ENCODE measurements at places on chromosomes 13 and 19.
A peak's percentile ranks its signal among the peaks of the same experiment; 100 is the strongest.

- DNase-seq: no peak
These were observed 6.8 kb downstream of the TLE6 start for GRCh38 chr19:2984215-2984528.

GRCh38 chr19:49889038-49889686 is 7.5 kb downstream of the IL4I1 start:
- peak; percentile 24 for DNase-seq

- DNase-seq: no peak
These were observed 97.0 kb upstream of the MBNL2 start for GRCh38 chr13:97124915-97125809.

- peak; percentile 86 for DNase-seq
These were observed 5.1 kb upstream of the SPACA6 start for GRCh38 chr19:51687791-51688670.

DNA sequence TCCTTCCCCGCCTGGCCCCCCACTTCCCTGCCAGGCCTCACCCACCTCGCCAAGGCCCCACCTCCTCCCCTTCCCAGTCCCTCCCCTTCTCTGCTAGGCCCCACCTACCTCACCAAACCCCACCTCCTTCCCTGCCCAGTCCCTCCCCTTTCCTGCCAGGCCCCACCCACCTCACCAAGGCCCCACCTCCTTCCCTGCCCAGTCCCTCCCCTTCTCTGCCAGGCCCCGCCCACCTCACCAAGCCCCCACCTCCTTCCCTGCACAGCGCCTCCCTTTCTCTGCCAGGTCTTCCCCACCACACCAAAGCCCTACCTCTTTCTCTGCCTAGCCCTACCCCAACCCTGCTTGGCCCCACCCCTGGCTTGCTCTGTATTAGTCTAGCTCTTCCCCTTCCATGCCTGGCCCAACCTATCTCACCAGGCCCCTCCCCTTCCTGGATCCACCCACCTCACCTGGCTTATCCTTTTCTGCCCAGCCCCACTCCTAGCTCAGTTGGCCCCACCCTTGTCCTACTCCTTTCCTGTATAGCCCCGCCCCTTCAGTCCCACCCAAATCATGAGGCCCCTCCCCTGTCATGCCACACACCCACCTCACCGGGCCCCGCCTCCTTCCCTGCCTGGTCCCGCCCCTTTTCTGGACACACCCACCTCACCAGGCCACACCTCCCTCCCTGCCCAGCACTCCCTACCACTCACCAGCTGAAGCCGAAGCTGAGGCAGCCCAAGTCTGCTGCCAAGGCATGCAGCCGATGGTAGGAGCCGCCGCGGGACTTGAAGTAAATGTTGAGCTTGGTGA is 16.2 kb downstream of the CERS1 start:
- no peak for DNase-seq

DNA sequence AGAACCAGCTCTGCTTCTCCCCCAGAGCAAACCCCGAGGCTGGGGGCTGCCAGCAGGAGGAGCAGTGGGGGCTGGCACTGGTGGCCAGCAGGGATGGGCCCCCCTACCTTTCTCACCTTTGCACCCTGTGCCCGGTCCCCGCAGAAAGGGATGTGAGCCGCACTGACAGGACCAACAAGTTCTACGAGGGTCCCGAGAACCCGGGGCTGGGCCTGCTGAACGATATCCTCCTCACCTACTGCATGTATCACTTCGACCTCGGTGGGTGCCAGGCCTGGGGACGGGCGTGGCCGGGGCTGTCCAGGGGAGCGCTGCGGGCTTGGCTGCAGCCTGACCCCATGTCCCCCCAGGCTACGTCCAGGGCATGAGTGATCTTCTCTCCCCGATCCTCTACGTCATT is 6.6 kb downstream of the TBC1D17 start:
- DNase-seq: no peak

- DNase-seq: no peak
These were observed 24.3 kb downstream of the GNG7 start for GRCh38 chr19:2678044-2678671.

DNA sequence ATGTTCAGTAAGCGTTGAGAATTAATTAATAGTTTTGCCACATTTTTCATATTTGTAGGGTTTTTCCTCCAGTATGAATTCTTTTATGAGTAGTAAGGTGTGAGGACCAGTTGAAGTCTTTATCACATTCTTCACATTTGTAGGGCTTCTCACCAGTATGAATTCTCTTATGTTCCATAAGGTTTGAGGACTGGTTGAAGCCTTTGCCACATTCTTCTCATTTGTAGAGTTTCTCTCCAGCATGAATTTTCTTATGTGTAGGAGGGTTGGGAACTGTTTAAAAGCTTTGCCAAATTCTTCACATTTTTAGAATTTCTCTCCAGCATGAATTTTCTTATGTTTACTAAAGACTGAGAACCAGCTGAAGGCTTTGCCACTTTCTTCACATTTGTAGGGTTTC is 40.3 kb downstream of the ZNF208 start:
- DNase-seq: no peak

GRCh38 chr19:44746946-44747738 is 1.4 kb upstream of the BCL3 start:
- peak; percentile 96 for DNase-seq

DNA sequence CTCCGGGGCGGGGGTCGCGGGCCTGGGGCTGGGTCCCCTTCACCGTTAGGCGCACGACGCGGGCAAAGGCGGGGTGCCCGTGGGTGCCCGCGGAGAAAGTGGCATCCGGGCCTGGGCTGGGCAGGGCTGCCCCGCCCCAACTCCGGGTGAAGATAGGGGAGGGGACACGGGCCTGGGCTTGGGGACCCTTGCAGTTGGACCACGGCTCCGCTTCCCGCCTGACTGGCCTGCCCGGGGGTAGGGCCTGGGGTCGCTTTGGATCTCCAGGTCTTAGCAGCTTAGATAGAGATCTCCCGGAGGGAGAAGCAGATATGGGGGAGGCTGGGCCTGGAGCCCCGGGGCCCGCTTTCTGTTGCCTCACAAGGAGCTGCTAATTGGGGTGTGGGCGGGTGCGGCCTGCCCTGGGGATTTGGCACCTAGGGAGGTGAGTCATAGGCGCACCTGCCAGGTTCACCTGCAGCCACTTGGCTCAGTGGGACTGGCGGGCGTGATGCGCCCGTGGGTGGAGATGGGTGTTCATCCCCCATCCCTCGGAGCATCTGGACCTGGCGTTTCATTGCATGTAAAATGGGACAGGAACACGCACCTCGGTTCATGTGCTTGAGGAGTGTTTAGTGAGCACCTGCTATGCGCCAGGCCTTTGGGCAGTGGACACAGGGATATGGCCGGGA is 585 bp downstream of the MAP1S start:
- DNase-seq: no peak

DNA sequence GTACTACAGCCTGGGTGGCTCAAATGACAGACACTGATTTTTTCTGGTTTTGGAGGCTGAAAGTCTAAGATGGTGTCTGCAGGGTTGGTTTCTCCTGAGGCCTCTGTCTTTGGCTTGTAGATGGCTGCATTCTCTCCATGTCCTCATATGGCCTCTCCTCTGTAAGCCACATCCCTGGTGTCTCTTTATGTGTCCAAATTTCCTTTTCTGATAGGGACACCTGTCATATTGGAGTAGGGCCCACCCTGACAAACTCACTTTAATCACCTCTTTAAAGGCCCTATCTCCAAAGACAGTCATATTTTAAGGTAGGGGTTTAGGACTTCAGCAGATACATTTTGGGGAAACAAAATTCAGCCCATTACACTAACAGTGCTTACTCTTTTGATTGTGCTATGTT is 32.0 kb upstream of the WASF3 start:
- no peak for DNase-seq

GRCh38 chr13:102191951-102192502 is 209.8 kb downstream of the FGF14 start:
- DNase-seq: no peak

GRCh38 chr13:87622971-87623370 is 48.2 kb upstream of the SLITRK5 start:
- no peak for DNase-seq

- no peak for DNase-seq
These were observed 552.3 kb upstream of the ARGLU1 start for GRCh38 chr13:107119989-107120881.

DNA sequence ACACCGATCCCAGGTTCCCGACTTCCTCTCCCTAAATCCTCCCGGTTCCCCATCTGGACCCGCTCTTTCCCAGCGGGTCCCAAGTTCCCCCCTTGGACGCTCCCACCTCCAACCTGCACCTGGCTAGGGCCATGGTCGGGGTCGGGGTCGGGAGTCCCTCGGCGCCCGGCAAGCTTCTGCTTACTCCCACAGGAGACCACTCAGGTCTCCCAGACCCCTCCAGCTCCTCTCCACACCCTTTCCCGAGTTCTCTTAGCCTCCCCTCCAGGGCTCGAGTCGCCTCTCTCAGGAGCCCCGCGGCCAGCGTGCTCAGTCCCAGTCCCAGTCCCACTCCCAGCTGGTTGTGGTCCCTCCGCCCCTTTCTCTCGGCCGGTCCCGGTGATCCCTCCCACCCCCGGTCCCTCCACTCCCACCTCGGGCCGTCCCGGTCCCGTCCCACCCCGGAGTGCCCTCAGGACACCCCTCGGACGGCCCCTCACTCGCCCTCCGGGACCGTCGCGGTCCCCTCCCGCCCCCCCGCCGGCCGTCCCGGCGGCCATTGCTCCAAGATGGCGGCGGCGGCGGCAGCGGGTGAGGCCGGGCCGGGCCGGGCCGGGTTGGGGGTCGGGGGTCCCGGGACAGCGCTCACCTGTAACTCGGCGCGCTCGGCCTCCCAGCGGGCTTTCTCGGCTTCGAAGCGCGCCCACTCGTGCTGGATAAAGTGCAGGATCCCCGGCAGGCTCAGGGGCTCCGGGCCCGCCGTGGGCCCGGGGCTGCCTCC is at the start of gene FKRP:
FKRP (plus strand) TSS at position 537 of the 760 bp plus-strand sequence. CDS start 9,394 bp downstream, outside the sequence.
- DNase-seq: peak; percentile 52

DNA sequence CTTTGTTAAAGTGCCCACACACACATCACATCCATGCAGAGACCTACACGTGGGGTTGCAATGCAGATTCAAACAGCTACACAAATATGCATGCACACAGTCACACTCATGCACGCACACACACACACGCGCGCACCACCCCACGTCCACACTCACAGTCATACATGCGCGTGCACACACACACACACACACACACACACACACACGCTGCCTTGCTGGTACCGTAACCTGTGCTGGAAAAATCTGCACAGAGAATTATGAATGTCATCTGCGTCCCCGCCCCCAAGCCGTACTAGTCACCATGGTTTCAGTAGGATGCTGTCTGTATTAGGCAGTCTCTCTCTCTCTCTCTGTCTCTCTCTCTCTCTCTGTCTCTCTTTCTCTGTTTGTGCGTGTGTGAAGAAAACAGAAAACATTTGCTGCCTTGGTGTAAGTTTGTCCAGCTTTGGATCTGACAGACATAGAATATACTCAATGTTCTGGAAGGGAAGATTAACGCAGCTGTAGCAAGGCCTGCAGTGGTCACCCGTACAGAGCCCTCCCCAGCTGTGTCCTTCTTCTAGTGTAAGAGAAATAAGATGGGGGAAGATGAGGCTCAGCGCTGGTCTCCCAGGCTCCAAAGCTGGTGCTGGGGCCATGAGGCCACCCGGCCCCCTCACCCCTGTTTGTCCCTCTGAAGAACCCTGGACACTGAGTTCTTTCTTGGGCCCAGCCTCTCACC is 26.4 kb upstream of the DPP9 start:
- DNase-seq: no peak

DNA sequence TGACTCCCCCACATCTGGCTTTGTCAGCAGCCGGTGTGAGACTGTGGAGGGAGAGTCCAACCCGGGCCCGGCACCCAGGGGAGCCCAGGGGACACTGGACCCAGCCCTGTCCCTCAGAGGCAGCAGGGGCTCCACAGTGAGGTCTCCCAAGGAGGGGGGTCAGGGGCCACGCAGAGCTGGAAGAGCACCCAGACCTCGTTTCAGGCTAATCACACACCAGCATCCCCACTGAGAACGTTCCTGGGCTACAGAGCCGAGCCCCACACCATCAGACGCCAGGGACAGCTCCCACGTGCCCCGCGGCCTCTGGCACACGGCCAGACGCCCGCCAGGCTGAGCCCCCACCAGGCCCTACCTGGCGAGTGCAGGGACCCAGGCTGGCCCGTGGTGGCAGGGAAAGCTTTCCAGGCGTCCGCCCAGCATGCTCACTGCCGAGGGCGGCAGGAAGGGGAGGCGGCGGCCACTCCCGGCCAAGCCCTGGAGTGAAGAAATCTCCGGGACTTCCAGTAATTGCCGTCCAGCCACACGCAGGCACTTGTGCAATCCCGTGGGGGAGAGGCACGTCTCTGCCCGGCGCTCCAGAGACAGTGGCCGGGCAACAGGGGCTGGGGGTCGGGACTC is 19.2 kb downstream of the SBNO2 start:
- peak; percentile 90 for DNase-seq

GRCh38 chr19:55525289-55526101 is 11.4 kb downstream of the SBK2 start:
- DNase-seq: no peak

GRCh38 chr19:8371011-8371804 is 7.3 kb downstream of the ANGPTL4 start:
- DNase-seq: no peak

DNA sequence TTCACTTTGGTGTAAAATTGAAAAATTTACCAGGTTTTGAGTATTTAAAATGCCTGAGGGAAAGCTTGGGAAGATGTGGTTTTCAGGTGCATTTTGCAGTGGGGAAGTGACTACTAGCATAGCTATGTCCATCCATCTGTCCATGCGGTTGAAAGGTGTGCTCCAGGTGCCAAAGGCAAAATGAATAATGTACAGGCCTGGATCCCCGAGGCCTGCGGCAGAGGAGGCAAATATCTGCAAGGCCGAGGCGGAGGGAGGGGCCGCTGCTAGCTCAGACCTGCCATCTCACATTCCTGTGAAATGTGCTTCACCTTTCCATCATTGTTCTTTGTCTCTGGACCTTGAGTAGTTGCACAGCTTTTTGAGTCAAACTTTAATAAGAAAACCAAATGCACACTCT is 65.5 kb downstream of the ERCC5 start:
- no peak for DNase-seq

DNA sequence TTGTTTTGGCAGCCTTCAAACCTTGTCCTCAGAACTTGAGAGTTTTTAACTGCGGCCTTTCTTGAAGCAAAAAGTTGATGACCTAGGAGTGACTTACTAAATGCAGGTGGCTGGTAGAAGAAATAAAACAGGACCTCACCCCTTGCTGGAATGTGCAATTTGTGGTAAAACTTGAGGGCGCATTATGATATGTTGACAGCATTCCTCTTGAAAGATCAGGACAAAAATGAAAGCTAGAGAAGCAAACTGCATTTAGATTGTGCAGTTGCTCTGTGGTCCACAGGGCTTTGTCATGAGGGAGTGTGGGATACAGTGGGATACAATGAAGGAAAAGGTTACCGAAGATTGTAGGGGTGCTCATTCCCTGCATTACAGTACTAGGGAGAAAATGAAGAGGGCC is 504.2 kb downstream of the GPC6 start:
- no peak for DNase-seq

- no peak for DNase-seq
These were observed 60.5 kb downstream of the ZMYM2 start for GRCh38 chr13:20019043-20019442.

DNA sequence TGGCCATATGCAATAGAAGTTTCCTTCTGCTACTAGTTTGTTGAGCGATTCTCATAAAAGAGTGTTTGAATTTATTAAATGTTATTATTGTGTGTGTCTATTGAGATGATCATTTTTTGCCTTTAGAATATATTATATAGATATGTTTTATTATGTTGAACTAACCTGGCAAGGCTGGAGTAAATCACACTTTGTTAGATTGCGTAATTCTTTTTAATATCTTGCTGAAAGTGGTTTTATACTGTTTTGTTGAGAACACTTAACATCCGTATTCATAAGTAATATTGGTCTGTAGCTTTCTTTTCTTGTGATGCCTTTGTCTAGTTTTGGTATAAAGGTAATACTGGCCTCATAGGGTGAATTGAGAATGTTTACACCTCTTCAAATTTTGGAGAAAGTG is 574.3 kb upstream of the PCDH20 start:
- no peak for DNase-seq
